ENCODE measurements at places on chromosomes 2 and 18.

GRCh38 chr2:62196278-62196901 lies 475 bp downstream of the B3GNT2 start:
- DNase-seq: peak; percentile 88

DNA sequence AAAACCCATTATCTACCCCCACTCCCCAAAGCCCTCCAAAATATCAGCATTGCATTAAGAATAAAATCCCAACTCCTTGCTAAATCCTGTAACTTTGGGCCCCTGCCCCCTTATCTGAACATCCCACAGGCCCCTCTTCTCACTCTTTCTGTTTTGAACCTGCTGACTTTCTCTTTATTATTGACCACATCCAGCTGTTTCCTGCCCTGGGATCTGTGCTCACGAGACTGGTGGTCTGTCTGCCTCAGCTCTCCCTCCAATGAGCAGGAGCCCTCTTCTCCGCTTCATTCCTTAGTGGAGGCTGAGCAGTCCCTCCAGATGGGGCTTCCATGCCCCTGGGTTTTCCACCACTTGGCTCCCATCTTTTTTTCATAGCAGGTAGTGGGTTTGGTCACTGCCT lies 116.9 kb downstream of the ACKR3 start:
- no peak for DNase-seq

DNA sequence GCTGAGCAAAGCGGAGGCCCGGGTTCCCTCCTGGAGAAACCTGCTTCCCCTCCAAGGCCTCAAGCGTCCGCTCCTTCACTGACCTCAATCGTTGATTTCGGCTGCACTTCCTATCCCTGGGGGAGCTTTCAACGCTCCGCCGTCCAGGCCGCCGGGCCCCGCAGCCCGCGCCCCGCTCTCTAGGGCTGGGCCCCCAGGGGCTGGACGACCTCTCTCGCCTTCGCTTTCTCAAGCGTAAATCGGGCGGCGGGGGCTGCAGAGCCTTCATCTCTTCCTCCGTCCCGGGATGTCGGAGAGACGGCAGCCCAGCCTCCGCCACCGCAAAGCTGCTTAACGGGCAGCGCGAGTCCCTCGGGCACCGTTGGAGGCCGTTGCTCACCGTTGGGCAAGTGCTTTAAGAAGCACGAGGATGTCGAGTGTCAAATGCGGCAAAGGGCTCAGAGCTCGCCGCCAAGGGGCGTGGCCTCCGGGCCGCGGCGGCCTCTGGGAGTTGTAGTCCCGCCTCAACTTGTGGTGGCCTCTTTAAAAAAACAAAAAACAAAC lies 8.5 kb downstream of the HES6 start:
- DNase-seq: peak; percentile 91

GRCh38 chr18:73279498-73279897 lies 411.7 kb upstream of the NETO1 start:
- no peak for DNase-seq

DNA sequence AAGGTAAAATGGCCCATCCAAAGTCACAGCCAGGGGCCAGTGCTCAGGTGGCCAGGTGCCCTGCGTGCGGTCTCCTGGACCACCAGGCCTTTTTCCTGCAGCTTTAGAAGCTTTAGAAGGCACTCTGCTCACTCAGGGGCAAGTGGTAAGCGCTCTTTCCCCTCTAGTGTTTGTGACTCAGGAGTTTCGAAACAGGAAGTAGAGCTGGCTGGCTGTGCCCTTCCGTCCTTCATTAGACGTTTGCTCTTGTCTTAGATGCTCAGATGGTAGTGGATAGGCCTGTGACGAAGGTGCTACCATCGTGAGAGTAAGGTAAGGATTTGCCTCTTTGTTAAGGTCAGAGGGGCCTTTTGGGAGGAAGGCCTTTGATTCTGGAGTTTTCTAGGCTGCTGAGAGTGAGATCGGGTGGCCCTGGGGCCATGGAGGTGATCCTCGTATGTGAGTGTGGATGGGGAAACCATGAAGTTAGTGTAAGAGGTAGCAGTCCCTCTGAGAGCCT lies at the start of gene CASP8:
CASP8 (plus strand) TSS at position 235 of the 499 bp plus-strand sequence. CDS start 5,951 bp downstream, outside the sequence.
- peak; percentile 83 for DNase-seq

DNA sequence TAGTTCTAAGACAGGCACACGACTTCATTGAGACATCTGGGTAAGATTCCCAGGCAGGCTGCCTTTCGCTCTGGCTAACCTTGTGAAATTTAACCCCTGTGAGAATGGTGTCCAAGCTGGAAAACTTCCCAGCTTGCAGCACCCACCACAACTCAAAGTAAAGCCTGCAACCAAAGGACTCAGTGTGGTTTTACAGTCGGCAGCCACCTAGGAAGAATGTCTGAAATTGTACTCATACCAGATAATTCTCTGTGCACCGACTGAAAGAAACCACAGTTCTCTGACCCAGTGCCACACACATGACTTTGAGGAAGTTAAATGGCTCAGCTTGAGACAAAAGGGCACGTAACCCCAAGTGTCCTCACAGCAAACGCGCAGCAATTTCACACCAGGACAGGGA lies 125.7 kb downstream of the RBMS1 start:
- DNase-seq: no peak

GRCh38 chr18:26685438-26686157 lies 137.2 kb upstream of the KCTD1 start:
- no peak for DNase-seq

DNA sequence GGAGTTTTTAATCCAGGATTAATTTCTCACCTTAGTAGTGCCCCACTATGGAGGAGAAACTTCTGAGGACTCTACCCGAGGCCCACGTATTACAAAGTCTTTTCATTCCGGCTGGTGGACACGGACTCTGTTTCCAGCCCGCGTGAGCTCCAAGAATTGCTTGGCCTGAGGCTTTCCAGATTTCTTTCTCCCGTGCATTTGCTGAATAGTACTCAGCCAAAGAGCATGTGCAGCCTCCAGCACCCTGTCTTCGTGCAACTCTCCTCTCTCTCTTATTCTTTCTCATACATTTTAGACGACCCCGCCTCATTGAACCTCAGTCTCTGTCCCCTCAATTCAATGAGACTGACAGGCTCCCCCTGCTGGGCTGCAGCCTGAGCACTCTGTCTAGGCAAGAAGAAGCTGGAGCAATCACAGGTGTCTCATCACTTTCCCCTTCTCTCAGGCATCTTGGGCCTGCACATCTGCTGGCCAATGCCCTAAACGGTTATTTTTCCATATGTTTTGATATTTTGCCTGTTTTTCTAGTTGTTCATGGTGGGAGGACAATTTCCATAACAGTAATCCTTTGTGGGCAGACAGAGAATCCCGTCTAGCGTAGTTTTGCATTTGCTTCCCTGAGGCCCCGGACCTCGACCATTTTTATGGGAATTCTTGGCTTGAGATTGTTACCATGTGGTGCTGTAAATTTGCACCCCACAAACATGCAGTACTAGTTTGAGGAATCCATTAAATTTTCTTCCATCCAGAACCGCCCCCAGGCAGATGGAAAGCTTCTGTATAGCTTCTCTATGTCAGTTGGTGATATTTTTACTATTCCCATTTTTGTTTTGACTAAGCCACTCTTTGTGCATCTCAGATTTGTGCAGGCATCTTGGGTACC lies 50.1 kb upstream of the LPIN2 start:
- DNase-seq: peak; percentile 82

DNA sequence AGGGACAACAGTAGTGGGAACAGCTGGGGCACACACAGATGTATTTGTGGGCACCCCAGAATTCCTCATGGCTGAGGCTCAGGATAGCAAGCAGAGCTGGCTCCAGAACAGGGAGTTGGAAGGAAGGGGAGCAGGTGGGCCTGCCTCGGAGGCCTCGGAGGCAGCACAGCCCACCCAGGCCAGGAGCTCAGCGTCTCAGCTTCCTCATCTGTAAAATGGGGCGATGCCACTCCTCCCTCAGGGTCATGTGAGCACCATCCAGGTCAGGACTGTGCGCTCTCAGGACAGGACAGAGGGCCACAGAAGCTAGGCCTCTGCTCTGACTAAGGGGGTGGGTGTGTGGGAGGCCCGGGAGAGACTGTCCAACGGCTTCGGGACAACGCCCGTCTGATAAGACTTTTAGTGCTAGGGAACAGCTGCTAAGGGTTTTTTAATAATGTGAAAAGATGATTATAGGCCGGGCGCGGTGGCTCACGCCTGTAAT lies 106.2 kb downstream of the HDAC4 start:
- no peak for DNase-seq

GRCh38 chr2:233234264-233234663 lies 17.2 kb upstream of the ATG16L1 start:
- no peak for DNase-seq

GRCh38 chr2:25309402-25309801 lies 32.3 kb downstream of the DNMT3A start:
- DNase-seq: peak; percentile 83

GRCh38 chr2:107817378-107817777 lies 9.3 kb upstream of the RGPD4 start:
- DNase-seq: no peak

DNA sequence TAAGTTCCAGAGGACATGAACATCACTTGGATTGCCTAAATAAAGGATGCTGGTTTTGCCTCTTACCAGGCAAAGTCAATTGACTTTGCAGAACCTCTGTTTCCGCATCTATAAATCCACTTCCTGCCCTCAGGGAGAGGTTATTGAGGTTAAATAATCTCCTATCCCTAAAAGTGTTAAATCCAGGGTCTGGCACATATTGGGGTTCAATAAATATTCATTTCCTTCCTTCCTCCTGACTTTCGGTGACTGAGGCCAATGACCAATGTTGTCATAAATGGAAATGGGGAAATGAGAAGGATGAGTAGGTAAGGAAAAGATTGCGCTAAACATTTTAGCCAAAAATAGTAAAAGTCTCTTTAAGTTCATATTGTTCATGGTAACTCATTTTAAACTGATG lies 16.0 kb downstream of the BCL2 start:
- DNase-seq: no peak

DNA sequence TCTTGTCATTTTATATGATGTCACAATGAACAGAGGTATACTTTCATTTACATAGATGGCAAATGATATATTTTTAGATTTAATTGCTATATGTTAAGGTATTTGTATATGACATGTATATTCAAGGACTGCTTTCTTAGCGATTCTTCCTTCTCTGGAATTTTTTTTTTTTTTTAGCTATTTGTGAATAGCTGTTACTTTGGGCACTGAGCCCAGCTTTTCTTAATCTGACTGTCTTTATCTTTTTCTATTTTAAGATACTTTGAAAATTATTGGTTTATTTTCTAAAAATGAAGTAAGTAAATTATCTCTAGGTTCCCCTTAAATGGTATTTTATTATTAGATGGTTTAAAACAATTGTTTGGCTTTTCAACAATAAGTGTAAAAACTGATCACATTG lies 4.0 kb upstream of the GLS start:
- DNase-seq: no peak

GRCh38 chr2:174874085-174874484 lies 109.8 kb upstream of the CHRNA1 start:
- DNase-seq: no peak

- DNase-seq: no peak
Measured at GRCh38 chr2:216219861-216220260, 110.7 kb downstream of the XRCC5 start.

DNA sequence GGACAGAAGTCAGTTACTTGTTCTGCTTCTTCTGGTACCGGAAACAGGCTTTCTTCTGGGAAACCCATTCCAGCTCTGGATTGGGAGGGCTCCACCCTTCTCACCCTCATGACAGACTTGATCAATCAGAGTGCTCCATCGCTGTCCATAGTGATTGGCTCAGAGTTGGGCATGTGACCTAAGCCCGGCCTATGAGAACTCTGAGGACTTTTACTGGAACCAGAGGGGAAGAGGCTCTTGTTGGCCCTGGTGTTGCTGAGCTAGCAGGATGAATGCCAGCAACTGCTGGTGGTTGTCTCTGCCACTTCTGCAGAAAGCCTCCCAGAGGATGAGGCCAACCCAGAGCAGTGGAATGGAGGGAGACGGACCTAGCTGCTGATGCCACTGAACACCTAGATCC lies 33.3 kb downstream of the TMEM37 start:
- no peak for DNase-seq

DNA sequence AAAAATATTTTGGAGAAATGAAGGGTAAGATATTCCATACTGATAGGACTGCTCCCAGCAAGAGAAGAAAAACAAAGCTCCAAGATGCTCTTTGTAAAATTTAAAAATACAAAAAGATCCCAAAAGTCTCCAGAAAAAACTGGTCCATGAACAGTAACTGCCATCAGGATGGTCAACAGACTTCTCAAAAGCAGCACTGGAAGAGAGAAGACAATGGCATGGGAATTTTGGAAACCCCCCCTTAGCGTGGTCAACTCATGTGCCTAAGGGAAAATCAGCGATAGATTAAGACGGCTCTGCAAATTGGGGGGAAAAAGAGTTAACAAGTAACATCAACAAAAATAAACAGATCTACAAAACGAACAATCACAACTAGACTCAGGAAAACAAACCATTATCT lies 23.6 kb downstream of the B4GALT6 start:
- DNase-seq: no peak

DNA sequence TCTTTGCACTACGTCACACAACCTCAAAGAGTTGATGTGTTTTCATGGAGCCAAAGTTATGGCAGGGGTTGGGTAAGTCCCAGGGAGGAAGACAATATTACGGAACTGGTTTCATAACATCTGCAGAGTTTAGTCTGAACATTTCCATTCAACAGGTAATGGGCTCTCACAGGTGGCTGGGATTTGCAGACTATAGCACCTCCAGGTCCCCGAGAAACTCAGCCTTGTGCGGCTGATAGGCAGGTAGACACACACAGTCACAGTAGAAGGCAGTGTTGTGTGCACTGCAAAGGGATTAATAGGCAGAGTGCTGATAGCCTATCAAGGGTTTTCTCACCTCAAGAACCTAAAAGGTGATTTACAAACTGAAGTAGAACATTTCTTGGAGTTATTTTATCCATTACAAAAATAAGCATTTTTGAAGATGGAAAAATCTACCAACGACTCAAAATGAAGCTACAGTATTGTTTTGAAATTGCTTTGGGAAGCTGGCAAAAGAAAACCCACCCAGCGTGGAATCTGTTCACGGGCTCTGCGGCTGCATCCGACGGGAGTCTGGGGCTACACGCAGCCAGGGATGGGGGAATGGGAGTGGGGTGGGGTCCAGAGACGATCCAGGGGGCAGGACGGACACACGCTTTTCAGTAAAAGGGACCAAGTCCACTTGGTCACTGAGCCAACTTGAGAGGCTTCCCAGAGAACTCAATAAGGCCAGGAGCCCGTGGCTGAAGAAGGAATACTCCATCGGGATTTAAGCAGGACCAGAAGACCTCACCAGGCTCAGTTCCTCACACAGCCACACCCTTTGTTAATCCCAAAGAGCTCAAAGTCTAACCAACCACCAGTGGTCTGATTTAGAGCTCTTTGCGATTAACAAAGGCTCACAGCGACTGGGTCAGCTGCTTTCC lies 82.9 kb downstream of the CHRNA1 start:
- peak; percentile 56 for DNase-seq

DNA sequence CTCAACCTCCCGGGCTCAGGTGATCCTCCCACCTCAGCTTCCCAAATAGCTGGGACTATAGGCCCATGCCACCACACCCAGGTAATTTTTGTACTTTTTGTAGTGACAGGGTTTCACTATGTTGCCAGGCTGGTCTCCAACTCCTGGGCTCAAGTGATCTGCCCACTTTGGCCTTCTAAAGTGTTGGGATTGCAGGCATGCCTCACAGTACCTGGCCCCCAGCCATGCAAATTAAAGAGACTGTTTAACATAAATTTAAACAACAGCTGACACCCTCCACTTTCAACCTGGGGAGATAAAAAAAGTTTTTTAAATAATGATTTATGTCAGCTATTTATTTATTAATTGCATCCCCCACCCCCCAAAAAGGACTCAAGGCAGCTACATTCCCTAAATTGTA lies 234.7 kb downstream of the CCDC178 start:
- no peak for DNase-seq

All from activated CD8-positive, alpha-beta memory T cell treated with anti-CD3 and anti-CD28 coated beads for 24 hours (primary cell).